Vein endothelial cell (primary cell): ENCODE measurements at places on chromosomes 6 and 20. TPM values are rescaled to one million over a fixed set of nuclear protein-coding genes. Genes with fewer than 3 reads are reported as not detected.

The PKHD1 gene
- not detected in 2 replicates for total RNA-seq

The XKR7 gene
- total RNA-seq: not detected in 2 replicates

The DHX16 gene
- total RNA-seq: 33.6 and 37.7 TPM in 2 replicates

The LY6G6D gene
- total RNA-seq: not detected in 2 replicates

The SLCO4A1 gene
- 1.6 and 3.1 TPM in 2 replicates for total RNA-seq

The CAGE1 gene
- under 0.01 TPM in 1 of 2 replicates, not detected in the other for total RNA-seq

The BACH2 gene
- total RNA-seq: 1.8 and 2.9 TPM in 2 replicates

The KCNG1 gene
- 2.0 and 2.5 TPM in 2 replicates for total RNA-seq

The NKAIN4 gene
- not detected in 2 replicates for total RNA-seq

The GLP1R gene
- total RNA-seq: not detected in 2 replicates

The ANGPT4 gene
- total RNA-seq: not detected in 2 replicates

The BTN3A1 gene
- 5.4 and 7.5 TPM in 2 replicates for total RNA-seq

The COL19A1 gene
- total RNA-seq: not detected in 2 replicates

The RAET1L gene
- not detected in 2 replicates for total RNA-seq

The CD93 gene
- 215 and 490 TPM in 2 replicates for total RNA-seq

The OR2H1 gene
- total RNA-seq: not detected in 2 replicates

The ETV7 gene
- 0.33 and 0.48 TPM in 2 replicates for total RNA-seq
